GM12878 (cell line): ENCODE measurements at places on chromosomes 16 and 17. TPM values are rescaled to one million over a fixed set of nuclear protein-coding genes. Genes with fewer than 3 reads are reported as not detected.

STX1B gene
- 2.2 and 2.4 TPM in 2 replicates for total RNA-seq

GAN gene
- total RNA-seq = 6.6 and 8.4 TPM in 2 replicates

SPECC1 gene
- 39.5 and 41.9 TPM in 2 replicates for total RNA-seq

CDH11 gene
- 0.97 and 1.0 TPM in 2 replicates for total RNA-seq

TNS4 gene
- total RNA-seq = 0.90 and 1.0 TPM in 2 replicates

DHRS7C gene
- total RNA-seq = not detected in 2 replicates

BORCS6 gene
- 10.8 and 11.5 TPM in 2 replicates for total RNA-seq

TEKT5 gene
- total RNA-seq = 0.80 and 2.2 TPM in 2 replicates

METTL26 gene
- 94.0 and 97.0 TPM in 2 replicates for total RNA-seq

NOXO1 gene
- total RNA-seq = 0.26 and 0.40 TPM in 2 replicates

PLK1 gene
- 120 and 124 TPM in 2 replicates for total RNA-seq

PPP1R27 gene
- 0.49 and 0.53 TPM in 2 replicates for total RNA-seq

PHOSPHO1 gene
- 0.21 and 0.26 TPM in 2 replicates for total RNA-seq

QPRT gene
- total RNA-seq = 34.8 and 35.7 TPM in 2 replicates

ATAD5 gene
- total RNA-seq = 16.0 and 18.0 TPM in 2 replicates

OR2C1 gene
- total RNA-seq = 0.21 TPM in 1 of 2 replicates, not detected in the other

CNGB1 gene
- not detected in 2 replicates for total RNA-seq

CCL7 gene
- not detected in 2 replicates for total RNA-seq

SECTM1 gene
- total RNA-seq = 0.08 TPM in 1 of 2 replicates, not detected in the other

CORO1A gene
- total RNA-seq = 1,368 and 1,405 TPM in 2 replicates

CENPV gene
- 94.9 and 98.6 TPM in 2 replicates for total RNA-seq

ZPBP2 gene
- total RNA-seq = 0.67 and 0.77 TPM in 2 replicates

MAPK8IP3 gene
- 52.6 and 67.9 TPM in 2 replicates for total RNA-seq

KIF19 gene
- total RNA-seq = not detected in 2 replicates

CES3 gene
- total RNA-seq = 1.9 and 3.1 TPM in 2 replicates

RPRML gene
- total RNA-seq = not detected in 2 replicates

NAGS gene
- 0.64 TPM in 2 replicates for total RNA-seq

TRIM37 gene
- total RNA-seq = 17.9 and 20.6 TPM in 2 replicates

ITGAD gene
- 4.0 and 4.8 TPM in 2 replicates for total RNA-seq

GPR142 gene
- not detected in 2 replicates for total RNA-seq

PSME3IP1 gene
- 101 and 104 TPM in 2 replicates for total RNA-seq

CDK12 gene
- 53.2 and 55.1 TPM in 2 replicates for total RNA-seq

HSPB9 gene
- total RNA-seq = not detected in 2 replicates

PRKAR1A gene
- 164 and 167 TPM in 2 replicates for total RNA-seq

KRT31 gene
- total RNA-seq = not detected in 2 replicates

MGAT5B gene
- total RNA-seq = 0.13 TPM in 1 of 2 replicates, not detected in the other

KRT28 gene
- total RNA-seq = not detected in 2 replicates

FBXW10B gene
- not detected in 2 replicates for total RNA-seq

BEAN1 gene
- not detected in 2 replicates for total RNA-seq

SNX20 gene
- total RNA-seq = 21.4 and 24.1 TPM in 2 replicates

STAC2 gene
- not detected in 2 replicates for total RNA-seq

C16orf46 gene
- total RNA-seq = not detected in 2 replicates

TMEM106A gene
- 14.6 and 18.7 TPM in 2 replicates for total RNA-seq

TVP23A gene
- total RNA-seq = 1.6 and 1.7 TPM in 2 replicates

KRT24 gene
- total RNA-seq = not detected in 2 replicates

RAP1GAP2 gene
- 0.95 and 0.98 TPM in 2 replicates for total RNA-seq

IRX3 gene
- not detected in 2 replicates for total RNA-seq

FAM171A2 gene
- 1.3 and 1.7 TPM in 2 replicates for total RNA-seq

ITPRIPL2 gene
- 14.3 and 14.7 TPM in 2 replicates for total RNA-seq

SHBG gene
- not detected in 2 replicates for total RNA-seq

MSRB1 gene
- 24.5 and 27.7 TPM in 2 replicates for total RNA-seq

NEURL4 gene
- total RNA-seq = 32.7 and 41.9 TPM in 2 replicates

SPATA33 gene
- 11.1 and 12.1 TPM in 2 replicates for total RNA-seq

ASIC2 gene
- not detected in 2 replicates for total RNA-seq
